ENCODE measurements at places on chromosomes 16 and 17. TPM values are rescaled to one million over a fixed set of nuclear protein-coding genes. Genes with fewer than 3 reads are reported as not detected.
A peak's percentile ranks its signal among the peaks of the same experiment; 100 is the strongest.

DNA sequence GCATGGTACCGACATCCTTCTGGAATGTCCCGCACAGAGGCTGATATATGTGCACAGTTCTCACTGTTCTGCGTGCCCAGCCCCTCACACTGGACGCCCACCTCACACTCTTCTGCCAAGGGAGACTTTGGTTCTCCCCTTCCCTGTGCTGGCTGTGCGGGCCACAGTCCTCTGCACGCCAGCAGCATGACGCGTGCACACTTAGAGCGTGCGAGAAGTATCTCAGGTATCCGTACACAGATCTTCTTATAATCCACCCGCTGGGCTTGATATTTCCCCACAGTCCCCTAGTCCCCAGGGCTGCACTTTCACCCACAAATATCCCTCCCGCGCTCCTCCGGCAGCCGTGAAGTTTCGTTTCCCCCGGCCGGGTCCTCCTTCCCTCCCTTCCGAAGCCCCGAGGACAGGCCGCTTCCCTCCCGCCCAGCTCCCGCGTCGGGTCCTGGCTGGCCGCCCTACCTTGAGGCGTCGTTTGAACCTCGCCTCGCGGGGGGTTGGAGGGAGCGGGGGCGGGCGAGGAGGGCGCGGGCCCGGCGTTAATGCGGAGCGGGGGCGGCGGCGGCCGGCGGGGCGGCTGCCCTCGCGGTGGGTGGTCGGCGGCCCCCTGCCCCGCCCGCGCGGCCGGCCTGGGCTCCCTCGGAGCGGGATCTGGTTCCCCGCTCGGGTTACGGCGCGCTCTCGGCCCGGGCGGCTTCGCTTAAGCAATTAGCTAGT, 5.0 kb upstream of the FOXF1 start:
- H3K27ac ChIP-seq, result no peak overlapping the region
- peak overlapping the region; percentile 11 for H3K4me3 ChIP-seq

DNA sequence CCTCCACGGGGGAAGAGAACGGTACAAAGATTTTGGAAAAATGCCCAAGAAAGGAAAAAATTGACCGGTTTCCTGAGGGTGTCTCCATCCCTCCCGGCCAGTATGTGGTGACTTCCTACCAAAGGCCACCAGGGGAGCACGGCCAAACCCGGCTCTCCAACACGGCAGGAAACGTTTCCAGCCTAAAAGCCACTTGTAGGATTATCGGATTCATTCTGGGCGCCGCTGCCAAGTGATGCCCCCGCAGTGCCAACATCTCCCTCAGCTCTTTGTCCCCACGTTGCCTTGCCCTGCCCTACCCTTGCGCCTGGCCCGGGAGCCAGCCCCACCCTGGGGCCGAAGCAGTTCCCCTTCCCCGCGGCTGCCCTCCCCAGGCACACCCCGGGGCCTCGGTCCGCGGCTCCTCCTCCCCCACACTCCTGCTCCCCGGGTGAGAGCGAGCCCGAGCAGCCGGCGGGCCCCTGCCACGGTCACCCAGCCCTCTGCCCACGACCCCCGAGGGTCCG, 688 bp downstream of the CRK start:
- H3K27me3 ChIP-seq, result peaks cover 11% of the 10 kb centered on the region
- peaks cover 50% of the 10 kb centered on the region for H3K4me1 ChIP-seq
- H3K4me3 ChIP-seq, result peak overlapping the region; percentile 88
- peaks cover 29% of the 10 kb centered on the region for H3K36me3 ChIP-seq

- no peak for DNase-seq
- no peaks in the 10 kb centered on the region for H3K36me3 ChIP-seq
- H3K4me3 ChIP-seq, result no peak overlapping the region
- H3K4me1 ChIP-seq, result peaks cover 3% of the 10 kb centered on the region
- no peaks in the 10 kb centered on the region for H3K27me3 ChIP-seq
- no peak overlapping the region for H3K27ac ChIP-seq
These were observed 172.7 kb downstream of the TANC2 start for GRCh38 chr17:63138713-63139112.

GRCh38 chr16:73735018-73735417, 561.6 kb upstream of the PSMD7 start:
- H3K4me1 ChIP-seq, result no peaks in the 10 kb centered on the region
- no peaks in the 10 kb centered on the region for H3K36me3 ChIP-seq
- no peaks in the 10 kb centered on the region for H3K27me3 ChIP-seq
- H3K27ac ChIP-seq, result no peak overlapping the region
- no peak for DNase-seq
- no peak overlapping the region for H3K4me3 ChIP-seq

The KRTAP9-2 gene
- total RNA-seq, result not detected

- no peak for DNase-seq
- no peak overlapping the region for H3K4me3 ChIP-seq
- H3K36me3 ChIP-seq, result no peaks in the 10 kb centered on the region
- no peak overlapping the region for H3K27ac ChIP-seq
These were observed 47.7 kb upstream of the ZNF469 start for GRCh38 chr16:88334778-88335720.

GRCh38 chr17:10775058-10775457, 28.8 kb downstream of the TMEM238L start:
- H3K4me3 ChIP-seq, result no peak overlapping the region
- peaks cover 6% of the 10 kb centered on the region for H3K27me3 ChIP-seq
- no peak for DNase-seq
- H3K36me3 ChIP-seq, result no peaks in the 10 kb centered on the region
- H3K27ac ChIP-seq, result no peak overlapping the region
- no peaks in the 10 kb centered on the region for H3K4me1 ChIP-seq

The KCNJ18 gene
- not detected for total RNA-seq

- H3K4me3 ChIP-seq, result no peak overlapping the region
- DNase-seq, result no peak
- H3K27me3 ChIP-seq, result no peaks in the 10 kb centered on the region
- peak overlapping the region; percentile 14 for H3K27ac ChIP-seq
- H3K4me1 ChIP-seq, result peaks cover 49% of the 10 kb centered on the region
These were observed 4.6 kb downstream of the ZNF319 start for GRCh38 chr16:57995721-57996405.

DNA sequence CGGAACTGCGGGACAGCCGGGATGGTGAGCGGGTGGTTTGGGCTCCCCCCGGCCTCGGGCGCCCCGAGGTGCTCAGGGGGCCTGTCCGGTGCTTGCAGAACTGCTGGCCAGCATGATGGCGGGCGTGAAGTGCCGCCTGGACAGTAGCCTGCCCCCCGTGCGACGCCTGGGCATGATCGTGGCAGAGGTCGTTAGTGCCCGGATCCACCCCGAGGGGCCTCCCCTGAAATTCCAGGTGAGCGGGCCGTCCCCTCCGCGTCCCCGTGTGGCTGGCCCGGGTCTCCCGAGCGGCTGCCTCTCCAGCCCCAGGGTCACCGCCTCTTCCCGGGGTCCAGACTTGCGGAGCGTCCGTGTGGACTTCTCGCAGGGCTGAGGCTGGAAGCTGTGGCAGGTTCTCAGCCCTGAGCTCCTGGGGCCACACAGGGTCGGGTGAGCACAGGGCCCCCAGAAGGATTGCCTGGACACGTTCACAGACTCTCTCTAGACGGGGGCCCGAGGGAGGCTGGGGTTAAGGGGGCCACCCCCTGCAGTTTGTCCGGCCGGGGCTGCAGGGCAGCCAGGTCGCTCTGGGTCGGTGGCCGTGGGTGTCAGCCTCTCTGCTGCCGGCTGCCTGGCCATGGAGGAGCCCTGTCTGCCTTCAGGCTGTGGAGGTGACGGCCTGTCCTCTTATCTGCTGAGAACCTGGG, 7.4 kb downstream of the TELO2 start:
- H3K36me3 ChIP-seq, result peaks cover 23% of the 10 kb centered on the region
- H3K27ac ChIP-seq, result no peak overlapping the region
- DNase-seq, result no peak
- no peaks in the 10 kb centered on the region for H3K27me3 ChIP-seq
- peaks cover 3% of the 10 kb centered on the region for H3K4me1 ChIP-seq

DNA sequence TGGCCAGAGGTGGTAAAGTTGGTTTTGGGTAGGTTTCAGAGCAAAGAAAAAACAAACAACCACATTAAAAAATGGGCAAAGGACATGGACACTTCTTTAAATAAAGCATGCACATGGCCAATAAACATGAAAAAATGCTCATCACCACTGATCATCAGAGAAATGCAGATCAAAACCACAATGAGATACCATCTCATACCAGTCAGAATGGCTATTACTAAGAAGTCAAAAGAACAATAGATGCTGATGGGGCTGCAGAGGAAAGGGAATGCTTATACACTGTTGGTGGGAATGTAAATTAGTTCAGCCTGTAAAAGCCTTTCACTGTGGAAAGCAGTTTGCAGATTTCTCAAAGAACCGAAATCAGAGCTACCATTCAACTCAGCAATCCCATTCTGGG, 598.4 kb upstream of the SOX9 start:
- no peak for DNase-seq
- no peaks in the 10 kb centered on the region for H3K36me3 ChIP-seq
- H3K4me3 ChIP-seq, result no peak overlapping the region
- H3K27me3 ChIP-seq, result no peaks in the 10 kb centered on the region
- H3K4me1 ChIP-seq, result no peaks in the 10 kb centered on the region
- H3K27ac ChIP-seq, result no peak overlapping the region

DNA sequence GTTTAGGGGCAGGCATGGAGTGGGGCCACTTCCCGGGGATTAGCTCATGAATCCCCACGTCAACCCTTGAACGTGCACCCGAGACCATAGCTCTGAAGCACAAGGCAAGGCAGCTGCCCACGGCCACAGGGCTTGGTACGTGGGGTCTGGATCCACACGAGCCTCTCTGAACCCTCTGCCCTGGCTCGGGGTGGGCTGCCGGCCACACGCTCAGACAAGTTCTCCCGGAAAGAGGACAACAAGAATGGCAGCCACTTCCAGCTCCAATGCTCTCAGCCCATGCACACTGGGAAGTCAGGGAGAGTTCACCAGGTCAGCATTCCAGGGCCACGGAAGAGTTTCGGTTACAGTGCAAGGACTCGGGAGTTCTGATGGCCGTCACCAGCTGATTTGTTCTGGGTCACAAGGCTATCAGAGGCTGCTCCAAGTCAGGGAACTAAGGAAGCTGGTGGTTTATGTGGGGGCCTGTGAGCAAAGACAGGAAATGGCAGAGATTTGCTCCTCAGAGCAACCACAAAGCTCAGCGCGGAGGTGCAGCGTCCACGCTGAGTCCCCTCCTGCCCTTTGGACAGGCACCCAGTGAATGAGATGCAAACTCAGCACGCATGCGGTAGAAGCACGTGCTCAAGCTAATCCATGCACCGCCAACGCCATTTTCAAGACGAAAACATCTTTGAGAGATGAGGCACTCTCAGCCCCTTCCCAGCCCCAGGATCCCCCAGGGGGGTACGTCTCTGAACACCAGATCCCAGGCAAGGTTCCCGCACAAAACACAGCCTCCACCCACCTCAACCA, 356.4 kb downstream of the FOXL1 start:
- no peaks in the 10 kb centered on the region for H3K4me1 ChIP-seq
- no peak for DNase-seq
- H3K36me3 ChIP-seq, result no peaks in the 10 kb centered on the region
- no peak overlapping the region for H3K27ac ChIP-seq

The CDH13 gene
- total RNA-seq, result not detected

The MPP3 gene
- not detected for total RNA-seq

- no peaks in the 10 kb centered on the region for H3K27me3 ChIP-seq
- H3K36me3 ChIP-seq, result no peaks in the 10 kb centered on the region
- H3K4me3 ChIP-seq, result no peak overlapping the region
- peak; percentile 18 for DNase-seq
These were observed 161.3 kb downstream of the SLC39A11 start for GRCh38 chr17:72931163-72931562.

The ACSM3 gene
- total RNA-seq, result 4.3 TPM

DNA sequence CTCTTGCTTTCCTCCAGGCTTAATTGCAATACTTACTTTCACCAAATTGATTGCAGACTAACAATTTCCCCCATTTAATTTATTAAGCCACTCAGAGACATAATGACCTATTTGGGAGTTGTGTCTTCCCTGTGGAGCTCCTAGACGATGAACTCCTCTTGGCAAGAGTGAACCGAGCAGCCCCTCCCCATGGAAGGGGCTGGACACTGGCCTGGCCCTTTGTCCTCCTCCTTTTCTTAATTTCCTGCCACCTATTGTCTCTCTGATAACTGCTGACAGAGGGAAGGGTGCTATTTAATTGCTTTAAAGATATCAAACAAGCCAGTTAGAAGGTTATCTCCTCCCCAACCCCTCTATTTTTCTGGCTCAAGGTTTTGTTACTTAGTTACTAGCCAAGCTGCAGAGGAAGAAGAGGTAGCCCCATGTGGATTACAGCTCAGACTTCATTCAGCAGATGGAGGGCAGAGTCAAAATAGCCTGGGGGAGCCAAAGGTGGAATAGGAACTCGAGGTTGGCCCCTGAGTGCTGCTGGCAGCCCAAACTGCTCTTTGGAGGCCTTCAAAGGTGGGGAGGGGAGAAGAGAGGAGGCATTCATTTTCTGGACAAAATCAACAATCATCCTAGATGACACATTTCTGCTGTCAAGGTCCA, 3.7 kb upstream of the SSTR2 start:
- no peak overlapping the region for H3K4me3 ChIP-seq
- peaks cover 54% of the 10 kb centered on the region for H3K27me3 ChIP-seq
- H3K36me3 ChIP-seq, result no peaks in the 10 kb centered on the region
- peaks cover 27% of the 10 kb centered on the region for H3K4me1 ChIP-seq
- DNase-seq, result no peak

DNA sequence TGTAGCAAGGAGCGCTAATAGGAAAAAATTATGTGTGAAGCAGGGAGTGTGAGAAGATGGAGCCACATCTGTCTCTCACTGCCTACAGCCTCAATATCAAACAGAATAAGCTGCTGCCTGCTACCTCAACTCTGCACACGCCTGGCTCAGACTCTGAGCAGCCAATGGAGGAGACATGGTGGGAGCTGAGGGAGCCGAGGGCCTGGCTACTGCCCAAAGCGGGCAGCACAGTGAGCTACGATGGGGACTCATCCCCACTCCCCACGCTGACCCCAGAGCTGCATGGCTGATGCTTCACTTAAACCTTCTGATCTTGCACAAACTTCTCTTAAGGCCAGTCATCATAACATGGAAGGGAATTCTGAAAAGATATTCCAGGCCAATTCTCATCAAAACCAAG, 11.1 kb upstream of the FLYWCH2 start:
- H3K4me1 ChIP-seq, result peaks cover 24% of the 10 kb centered on the region
- H3K27me3 ChIP-seq, result peaks cover 7% of the 10 kb centered on the region
- no peak for DNase-seq

DNA sequence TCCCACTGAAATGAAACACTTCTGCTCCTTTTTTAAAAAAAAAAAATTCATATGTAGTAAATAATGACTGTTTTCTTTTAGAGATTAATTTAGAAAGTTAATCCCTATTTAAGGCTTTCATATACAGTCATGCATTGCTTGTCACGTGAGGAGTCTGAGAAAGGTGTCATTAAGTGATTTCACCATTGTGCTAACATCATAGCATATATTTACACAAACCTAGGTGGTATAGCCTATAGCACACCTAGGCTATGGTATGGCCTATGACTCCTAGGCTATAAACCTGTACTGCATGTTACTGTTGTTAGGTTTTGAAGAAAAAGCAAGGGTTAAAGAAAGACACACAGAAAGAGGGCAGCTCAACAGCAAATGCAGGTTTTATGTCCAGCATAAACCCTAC, 13.7 kb downstream of the PPY start:
- H3K27ac ChIP-seq, result no peak overlapping the region
- H3K27me3 ChIP-seq, result no peaks in the 10 kb centered on the region
- no peak for DNase-seq
- peaks cover 36% of the 10 kb centered on the region for H3K4me1 ChIP-seq
- H3K4me3 ChIP-seq, result no peak overlapping the region

The SMTNL2 gene
- not detected for total RNA-seq

The CCL7 gene
- not detected for total RNA-seq

The KRTAP9-8 gene
- total RNA-seq, result not detected

- DNase-seq, result no peak
- no peak overlapping the region for H3K27ac ChIP-seq
- peaks cover 47% of the 10 kb centered on the region for H3K27me3 ChIP-seq
- H3K4me1 ChIP-seq, result no peaks in the 10 kb centered on the region
- H3K36me3 ChIP-seq, result no peaks in the 10 kb centered on the region
- H3K4me3 ChIP-seq, result no peak overlapping the region
These were observed 2.1 kb upstream of the SEZ6 start for GRCh38 chr17:29007860-29008455.

All from activated CD4-positive, alpha-beta memory T cell treated with anti-CD3 and anti-CD28 coated beads, Interleukin-2, amount 10 ng/mL, durations not matched to agents 7 days and 5 days (primary cell).